Right kidney (tissue), 9 donors: ENCODE measurements at places on chromosomes 6 and 20.

- no peak for DNase-seq
Observed at GRCh38 chr20:64114356-64114971, 7.1 kb upstream of the NPBWR2 start.

DNA sequence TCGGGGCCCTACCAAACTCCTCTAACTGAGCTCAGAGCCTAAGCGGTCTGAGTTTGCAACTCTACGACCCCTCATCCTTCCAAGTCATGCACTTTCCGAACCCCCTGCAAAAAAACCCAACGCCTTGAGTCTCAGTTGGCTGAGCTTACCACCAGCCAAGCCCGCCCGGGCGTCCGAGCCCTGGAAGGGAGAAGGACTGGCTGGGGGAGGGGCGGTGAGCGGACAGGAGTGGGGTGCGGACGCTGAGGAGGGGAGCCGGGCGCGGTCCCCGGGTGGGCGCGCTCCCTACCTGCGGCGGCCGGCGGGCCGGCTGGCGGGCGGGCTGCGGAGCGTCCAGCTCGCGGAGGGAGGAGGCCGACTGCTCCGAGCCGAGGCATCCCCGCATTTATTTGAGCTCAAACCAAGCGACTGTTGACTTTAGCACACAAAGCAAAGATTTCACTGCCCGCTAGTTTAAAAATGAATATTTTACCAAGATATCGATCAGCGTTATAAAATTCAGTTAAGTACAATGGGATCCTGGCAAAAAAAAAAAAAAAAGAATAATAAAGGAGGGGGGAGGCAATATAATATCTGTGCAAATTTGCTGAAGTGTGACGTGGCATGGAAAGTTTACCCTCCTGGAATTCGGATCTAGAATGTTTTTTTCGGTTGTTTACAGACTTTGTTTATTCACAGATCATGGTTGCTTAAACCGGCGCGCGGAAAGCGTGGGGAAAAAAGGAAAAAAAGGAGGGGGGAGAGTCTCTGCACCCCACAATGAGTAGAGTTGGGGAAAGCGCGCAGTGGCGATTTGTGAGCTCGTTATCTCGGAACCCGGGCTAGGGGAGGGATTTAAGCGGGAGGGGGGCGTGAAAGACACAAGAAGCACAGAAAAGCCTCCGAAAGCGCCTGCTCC is 5.9 kb downstream of the FOXA2 start:
- peak; percentile 52 for DNase-seq

- DNase-seq = no peak
Observed at GRCh38 chr20:258963-259362, 1.4 kb downstream of the DEFB132 start.

DNA sequence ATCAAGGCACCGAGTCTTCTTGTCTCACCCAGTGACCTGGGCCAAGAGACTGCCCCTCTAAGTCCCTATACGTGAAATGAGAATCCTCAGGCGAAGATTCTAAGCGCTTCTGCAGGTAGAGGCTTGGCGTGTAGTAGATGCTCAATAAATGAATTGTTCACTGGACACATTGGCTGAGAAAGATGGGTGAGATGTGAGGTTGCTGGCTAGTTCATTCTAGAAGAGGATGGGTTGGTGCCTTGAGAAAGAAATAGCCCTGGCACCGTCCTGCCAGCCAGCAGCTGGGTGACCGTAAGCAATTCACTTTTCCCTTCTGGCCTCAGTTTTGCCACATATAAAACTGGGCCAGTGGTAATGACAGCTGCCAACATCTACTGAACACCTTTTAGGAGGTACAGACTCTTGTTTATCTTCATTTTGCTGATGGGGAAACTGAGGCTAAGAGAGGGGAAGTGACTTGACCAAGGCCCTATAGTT is 1.4 kb downstream of the SRC start:
- DNase-seq = no peak

GRCh38 chr6:7440476-7440875 is 50.9 kb downstream of the RIOK1 start:
- DNase-seq = no peak

DNA sequence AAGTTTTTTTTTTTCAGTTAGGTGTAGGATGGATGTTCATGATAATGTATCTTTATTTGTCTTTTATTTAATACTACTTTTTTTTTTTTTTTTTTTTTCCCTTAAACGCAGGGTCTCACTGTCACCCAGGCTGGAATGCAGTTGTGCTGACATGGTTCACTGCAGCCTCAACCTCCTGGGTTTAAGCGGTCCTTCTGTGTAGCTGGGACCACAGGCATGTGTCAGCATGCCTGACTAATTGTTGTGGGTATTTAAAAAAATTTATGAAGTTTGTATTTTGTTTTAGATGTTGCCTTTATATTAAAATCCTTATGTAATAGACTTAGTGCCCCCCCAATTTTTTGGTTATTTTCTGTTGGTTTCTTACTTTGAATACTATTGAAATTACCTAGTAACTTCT is 42.6 kb downstream of the NCOA3 start:
- DNase-seq = no peak

- peak; percentile 77 for DNase-seq
Observed at GRCh38 chr6:26159357-26160273, 72.4 kb downstream of the HFE start.

- no peak for DNase-seq
Observed at GRCh38 chr20:34085544-34086040, 26.5 kb downstream of the EIF2S2 start.

DNA sequence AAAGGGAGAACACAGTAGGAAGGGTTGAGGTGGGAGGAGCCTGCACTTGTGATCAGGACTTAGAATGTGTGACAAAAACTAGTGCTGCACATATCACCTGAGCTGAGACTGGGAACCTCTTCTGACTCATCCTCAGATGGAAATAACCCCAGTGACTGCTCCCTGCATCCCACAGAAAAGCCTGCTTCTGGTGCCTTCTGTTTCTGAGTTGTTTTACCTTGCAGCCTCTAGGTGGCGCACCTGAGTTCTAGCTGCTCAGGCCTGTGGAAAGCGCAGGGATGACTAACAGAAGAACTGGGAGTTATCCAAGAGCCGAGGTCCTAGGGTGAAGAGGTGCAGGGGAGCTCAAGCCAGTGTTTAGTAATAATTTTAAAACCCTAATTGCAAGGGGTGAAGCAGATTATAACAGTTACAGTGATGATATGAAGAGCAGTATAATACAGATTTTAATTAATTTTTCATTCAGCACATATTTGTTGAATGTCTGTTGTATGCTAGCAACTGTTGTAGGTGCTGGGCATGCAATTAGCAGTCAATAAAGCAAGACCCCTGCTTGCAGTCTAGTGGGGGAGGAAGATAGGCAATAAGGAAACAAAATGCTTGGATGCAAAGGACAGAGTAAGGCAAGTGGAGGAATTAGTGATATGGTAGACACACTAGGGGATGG is 302.5 kb downstream of the DHX35 start:
- peak; percentile 34 for DNase-seq

- DNase-seq = no peak
Observed at GRCh38 chr6:154736618-154737259, 3.5 kb downstream of the SCAF8 start.

- peak; percentile 2 for DNase-seq
Observed at GRCh38 chr6:93036835-93037234, 382.5 kb downstream of the EPHA7 start.

DNA sequence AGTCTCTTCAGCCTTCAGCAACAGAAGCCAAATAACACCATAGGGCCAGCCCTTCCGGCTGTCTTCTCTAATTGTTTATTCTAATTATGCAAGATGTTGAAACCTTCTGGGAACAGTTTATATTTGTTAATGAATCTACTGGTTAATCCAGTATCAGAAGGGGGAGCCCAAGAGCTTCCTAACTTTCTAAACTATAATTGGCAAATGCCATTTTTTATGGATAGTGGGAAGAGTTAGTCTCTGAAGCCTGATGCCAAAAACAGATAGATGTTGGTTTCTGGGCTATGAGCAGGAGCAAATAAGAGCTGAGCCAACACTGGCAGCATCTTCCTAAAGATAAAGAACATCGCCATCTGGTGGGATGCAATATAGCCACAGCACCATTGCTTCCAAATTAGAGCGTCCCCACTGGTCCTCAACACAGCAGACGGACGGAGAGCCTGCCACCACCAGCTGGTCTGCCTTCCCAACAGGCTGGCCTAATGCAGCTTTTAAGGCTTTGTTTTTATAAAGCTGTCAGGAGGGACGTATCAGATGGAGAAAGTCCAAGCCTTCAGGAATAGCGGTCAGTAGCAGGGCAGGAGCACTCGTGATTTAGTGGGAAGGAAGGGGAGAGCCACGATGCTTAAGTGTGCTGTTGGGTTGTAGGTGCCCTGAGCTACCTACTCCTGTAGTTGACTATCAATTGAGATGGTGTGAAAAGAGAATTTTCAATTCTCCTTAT is 118.8 kb downstream of the RALGAPA2 start:
- DNase-seq = peak; percentile 21

GRCh38 chr6:137269803-137270202 is 50.6 kb upstream of the IFNGR1 start:
- DNase-seq = no peak

GRCh38 chr6:41051873-41052272 is 1.1 kb upstream of the APOBEC2 start:
- no peak for DNase-seq

- no peak for DNase-seq
Observed at GRCh38 chr6:137772541-137773250, 94.4 kb upstream of the TNFAIP3 start.

- no peak for DNase-seq
Observed at GRCh38 chr6:151842816-151843215, 35.3 kb downstream of the ESR1 start.

- DNase-seq = no peak
Observed at GRCh38 chr20:11814267-11814666, 103.4 kb upstream of the BTBD3 start.

DNA sequence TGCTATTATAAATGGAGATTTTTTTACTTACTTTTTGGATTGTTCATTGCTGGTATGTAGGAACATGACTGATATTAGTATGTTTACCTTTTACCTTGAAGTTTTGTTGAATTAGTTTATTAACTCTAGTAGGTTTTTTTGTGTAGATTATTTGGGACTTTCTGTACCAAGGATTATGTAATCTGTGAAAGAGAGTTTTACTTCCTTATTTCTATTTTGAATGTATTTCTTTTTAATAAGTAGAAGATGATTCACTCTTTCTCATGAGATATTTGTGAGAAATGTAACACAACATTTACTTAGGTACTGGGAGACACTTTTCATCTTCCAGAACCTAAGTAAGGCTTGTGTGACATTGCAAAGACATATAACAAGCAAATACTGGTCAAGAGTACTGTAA is 473.9 kb upstream of the HS3ST5 start:
- DNase-seq = no peak

GRCh38 chr20:22684072-22684762 is 99.8 kb upstream of the FOXA2 start:
- peak; percentile 71 for DNase-seq

- no peak for DNase-seq
Observed at GRCh38 chr6:127996925-127997324, 96.1 kb upstream of the THEMIS start.

- no peak for DNase-seq
Observed at GRCh38 chr6:139373928-139374356, 506 bp downstream of the CITED2 start.

- peak; percentile 71 for DNase-seq
Observed at GRCh38 chr6:31829633-31830283, 2.2 kb downstream of the HSPA1B start.

DNA sequence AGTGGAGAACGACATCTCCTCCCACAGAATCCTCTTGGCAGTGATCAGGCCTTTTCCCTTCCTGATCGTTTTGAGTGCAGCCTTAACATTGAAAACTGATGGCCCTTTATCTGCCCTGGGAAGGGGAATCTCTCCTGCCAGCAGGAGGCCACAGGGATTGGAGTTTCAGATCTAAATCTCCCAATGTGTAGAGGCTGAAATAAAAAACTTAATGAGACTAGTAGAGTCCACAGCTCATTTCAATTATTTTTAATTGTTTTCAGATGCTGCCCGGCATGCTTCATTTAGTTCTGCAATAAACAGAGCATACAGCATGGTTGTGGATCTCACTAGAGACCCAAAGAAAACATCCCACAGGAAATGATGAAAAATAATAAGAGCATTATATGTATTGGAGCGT is 662.2 kb upstream of the HS3ST5 start:
- no peak for DNase-seq

GRCh38 chr6:107676042-107676441 is 148.1 kb downstream of the SCML4 start:
- DNase-seq = no peak

- DNase-seq = no peak
Observed at GRCh38 chr20:3242172-3242692, 3.2 kb upstream of the SLC4A11 start.

- DNase-seq = no peak
Observed at GRCh38 chr20:36881888-36882287, 6.0 kb downstream of the TLDC2 start.

DNA sequence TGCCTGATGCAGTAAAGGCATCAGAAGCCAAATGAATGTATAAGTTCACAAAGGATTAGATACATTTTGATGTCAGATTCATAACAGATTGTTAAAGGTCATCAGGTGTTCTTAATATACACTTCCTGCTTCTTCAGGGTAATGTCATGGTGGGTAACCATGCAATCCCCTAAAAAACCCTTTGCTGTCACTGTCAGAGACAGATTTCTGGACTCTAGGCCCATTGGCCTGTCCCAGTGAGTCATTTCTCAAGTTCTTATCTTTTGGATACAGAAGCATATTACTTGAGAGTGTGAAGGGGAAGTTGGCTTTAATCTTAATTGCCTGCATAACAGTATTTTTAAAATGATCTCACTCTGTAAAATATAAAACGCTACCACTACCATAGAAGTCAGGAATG is 895.6 kb upstream of the MAP3K7 start:
- DNase-seq = no peak

DNA sequence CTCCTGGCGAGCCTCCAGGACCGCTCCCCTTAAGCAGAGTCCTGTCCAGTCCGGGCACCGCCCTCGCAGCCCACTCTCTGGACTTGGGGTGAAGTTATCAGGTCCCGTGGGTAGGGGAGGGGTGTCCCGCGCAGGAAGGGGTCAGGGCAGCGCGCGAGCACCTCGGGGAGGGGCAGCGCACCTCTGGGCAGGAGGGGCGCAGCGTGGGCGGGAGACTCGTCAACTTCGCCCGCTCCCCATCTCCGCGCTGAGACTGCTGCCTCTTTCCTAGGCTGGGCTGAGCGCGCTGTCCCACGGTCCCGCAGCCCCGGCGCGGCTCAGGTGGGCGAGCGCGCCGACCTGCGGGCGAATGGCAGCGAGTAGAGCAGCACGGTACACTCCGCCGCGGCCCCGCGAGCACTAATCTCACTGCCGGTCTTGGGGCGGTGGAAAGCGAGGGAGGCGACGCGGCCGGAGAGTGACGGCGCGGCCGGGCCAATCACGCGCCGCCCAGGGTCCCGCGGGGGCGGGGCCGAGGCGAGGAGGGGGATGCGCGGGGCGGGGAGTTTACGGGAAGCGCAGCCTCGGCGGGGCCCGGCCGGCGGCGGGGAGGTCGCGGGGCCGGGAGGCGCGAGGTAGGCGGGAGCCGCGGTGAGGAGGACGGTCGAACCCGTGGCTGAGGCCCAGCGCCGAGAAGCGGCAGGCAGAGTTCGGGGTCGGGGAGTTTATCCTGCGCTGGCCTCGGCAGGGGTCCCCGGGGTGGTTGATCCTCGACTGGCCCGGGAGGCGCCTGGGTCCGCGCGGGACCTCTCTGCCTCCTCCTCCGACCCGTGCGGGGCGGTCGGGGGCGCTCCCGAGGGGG is at the start of gene MAN1A1:
TSS of gene MAN1A1 (minus strand) at position 401 of the 841 bp plus-strand sequence. CDS start 696 bp downstream, outside the sequence.
- peak; percentile 94 for DNase-seq

- DNase-seq = no peak
Observed at GRCh38 chr6:148055419-148055818, 287.2 kb upstream of the SASH1 start.
